DMS79 treated with DMSO at 0.1 percent for 48 hours (cell line): ENCODE measurements at places on chromosomes 2 and 18.

DNA sequence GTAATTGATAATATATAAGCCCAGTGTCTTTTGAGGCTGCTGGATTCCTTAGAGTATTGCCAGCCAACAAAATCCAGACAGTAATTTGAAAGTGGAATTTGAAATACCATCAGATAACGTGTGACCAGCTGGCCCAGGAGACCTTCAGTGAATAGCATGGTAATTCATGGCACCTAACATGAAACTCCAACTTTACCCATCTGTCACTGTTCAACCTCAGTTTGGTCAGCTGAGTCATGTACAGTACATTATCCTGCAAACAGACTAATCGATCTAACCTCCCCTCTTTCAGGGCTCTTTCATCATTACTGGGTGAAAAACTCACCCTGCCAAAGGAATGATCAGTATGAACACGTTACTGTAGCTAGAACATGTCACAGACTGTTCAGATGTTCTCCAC, 230.6 kb downstream of the DOK6 start:
- DNase-seq: no peak

DNA sequence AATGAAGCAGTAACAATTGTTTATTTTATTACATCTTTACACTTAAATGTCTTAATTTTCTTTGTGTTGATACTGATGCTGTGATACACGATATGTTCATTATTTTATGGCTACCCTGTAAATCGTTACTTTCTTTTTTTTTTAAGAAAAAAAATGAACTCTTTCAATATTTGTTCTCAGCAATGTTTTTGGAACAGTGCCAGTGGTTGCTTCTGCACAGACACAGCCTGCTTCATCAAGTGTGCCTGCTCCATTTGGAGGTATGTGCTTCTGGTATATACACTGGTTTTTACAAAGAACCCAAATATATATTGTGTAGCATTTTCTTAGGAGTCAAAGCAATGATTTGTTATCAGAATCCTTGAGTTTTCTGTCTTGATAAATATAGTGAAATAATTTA, 62.2 kb upstream of the SCYGR2 start:
- DNase-seq: peak; percentile 10

DNA sequence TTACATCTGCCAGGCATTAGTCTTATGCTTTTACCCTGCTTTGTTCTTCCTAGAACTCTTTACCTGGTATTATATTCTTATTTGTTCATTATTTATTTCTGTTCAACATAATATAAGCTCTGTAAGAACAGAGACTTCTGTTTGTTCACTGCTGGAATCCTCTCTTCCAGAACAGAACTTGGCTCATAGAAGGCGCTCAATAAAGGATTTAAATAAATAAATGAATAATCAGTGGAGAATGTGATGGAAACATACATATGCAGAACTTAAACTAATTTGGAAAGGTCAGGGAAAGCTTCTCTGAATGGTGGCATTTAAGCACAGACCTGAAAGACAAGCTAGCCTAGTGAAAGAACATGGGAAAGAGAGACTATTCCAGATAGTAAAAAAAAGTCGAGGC, 24.3 kb downstream of the NCKAP1 start:
- no peak for DNase-seq

GRCh38 chr2:9844036-9844483, 786 bp downstream of the TAF1B start:
- no peak for DNase-seq

DNA sequence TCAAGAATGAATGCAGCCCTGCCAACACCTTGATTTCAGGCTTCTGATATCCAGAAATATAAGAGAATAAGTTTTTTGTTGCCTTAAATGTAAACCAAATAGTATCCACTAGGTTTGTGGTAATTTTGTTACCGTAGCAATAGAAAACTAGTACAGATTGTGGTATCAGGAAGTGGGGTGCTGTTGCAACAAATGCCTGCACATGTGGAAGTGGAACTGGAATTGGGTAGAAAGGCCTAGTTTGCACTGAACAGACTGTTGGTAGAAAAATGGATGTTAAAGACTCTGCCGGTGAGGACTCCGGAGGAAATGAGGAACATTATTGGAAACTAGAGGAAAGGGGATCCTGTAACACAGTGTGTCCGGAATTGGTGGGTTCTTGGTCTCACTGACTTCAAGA, 145.8 kb upstream of the MGAT5 start:
- no peak for DNase-seq

- no peak for DNase-seq
Observed at GRCh38 chr2:11858883-11859282, 112.5 kb downstream of the LPIN1 start.

DNA sequence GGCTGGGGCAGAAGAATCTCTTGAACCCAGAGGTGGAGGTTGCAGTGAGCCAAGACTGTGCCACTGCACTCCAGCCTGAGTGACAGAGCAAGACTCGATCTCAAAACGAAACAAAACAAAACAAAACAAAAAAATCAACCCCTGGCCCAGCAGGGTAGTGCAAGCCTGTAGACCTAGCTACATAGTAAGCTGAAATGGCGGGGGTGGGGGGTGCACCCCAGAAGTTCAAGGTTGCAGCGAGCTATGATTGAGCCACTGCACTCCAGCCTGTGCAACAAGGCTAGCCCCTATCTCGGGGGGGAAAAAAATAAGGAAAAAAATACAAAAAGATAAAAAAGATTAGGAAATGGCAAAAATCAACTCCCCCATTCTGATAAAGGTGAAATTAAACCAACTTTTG, 6.4 kb downstream of the ATL2 start:
- DNase-seq: no peak

DNA sequence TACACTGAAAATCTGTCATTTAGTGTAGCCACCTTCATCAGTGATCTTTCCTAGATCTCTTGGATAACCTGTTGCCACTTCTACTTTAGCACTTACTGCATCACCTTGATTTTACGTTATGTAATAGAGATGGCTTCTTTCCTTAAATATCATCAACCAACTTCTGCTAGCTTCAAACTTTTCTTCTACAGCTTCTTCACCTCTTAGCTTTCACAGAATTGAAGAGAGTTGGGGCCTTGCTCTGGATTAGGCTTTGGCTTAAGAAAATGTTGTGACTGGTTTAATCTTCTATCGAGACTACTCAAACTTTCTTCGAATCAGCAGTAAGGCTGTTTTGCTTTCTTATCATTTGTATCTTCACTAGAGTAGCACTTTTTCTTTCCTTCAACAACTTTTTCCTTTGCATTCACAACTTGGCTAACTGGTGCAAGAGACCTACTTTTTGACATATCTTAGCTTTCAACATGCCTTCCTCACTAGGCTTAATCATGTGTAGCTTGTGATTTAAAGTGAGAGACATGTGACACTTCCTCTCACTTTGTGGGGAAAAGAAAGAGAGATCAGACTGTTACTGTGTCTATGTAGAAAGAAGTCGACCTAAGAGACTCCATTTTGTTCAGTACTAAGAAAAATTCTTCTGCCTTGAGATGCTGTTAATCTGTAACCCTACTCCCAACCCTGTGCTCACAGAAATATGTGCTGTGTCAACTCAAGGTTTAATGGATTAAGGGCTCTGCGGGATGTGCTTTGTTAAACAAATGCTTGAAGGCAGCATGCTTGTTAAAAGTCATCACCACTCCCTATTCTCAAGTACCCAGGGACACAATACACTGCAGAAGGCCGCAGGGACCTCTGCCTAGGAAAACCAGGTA, 99.6 kb downstream of the ATL2 start:
- no peak for DNase-seq

GRCh38 chr2:27270131-27270530, 5.1 kb upstream of the DNAJC5G start:
- no peak for DNase-seq

DNA sequence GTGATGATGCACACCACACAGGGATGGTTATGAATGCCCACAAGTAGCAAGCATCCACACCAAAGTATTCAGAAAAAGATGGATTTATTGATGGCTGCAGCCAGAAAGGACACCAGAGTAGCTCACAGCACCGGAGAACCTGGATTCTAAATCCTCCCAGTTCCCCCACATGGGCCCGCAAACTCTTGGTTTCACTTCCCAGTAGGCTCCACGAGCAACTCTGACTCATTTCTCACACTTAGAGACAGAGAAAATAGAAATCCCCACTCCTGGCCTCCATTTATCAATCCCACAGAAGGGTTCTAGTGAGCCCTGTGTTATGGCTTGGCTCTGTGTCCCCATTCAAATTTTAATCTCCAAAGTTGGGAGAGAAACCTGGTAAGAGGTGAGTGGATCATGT, 426.7 kb upstream of the MYT1L start:
- DNase-seq: no peak

GRCh38 chr2:231183851-231184250, 14.6 kb upstream of the ARMC9 start:
- no peak for DNase-seq

- DNase-seq: no peak
Observed at GRCh38 chr2:167487728-167488127, 599.4 kb downstream of the XIRP2 start.

GRCh38 chr2:80852079-80852807, 547.7 kb upstream of the LRRTM1 start:
- DNase-seq: no peak

GRCh38 chr2:233033672-233034071, 1.2 kb downstream of the NEU2 start:
- DNase-seq: no peak

- no peak for DNase-seq
Observed at GRCh38 chr2:152548111-152548875, 169.0 kb downstream of the PRPF40A start.

- no peak for DNase-seq
Observed at GRCh38 chr2:145022666-145023333, 502.9 kb upstream of the ZEB2 start.

GRCh38 chr2:136527560-136527959, 237.8 kb upstream of the THSD7B start:
- no peak for DNase-seq

DNA sequence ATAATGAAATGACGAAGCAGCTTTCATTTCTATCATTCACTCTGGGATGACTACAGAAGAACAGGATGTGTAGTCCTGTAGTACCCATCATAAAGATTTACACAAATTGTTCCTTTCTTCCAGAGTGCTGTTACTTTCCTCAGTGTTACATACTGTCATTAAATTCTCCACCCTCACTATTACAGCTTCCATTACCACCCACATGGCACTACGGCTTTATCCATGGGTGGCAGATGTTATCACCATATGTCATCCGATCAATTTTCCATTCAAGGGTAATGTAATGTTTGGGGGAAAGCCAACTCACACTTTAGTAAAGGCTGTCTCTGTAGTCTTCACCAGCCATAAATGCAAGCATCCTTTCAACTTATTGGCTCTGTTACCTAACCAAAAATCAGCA, 7.1 kb upstream of the CSRNP3 start:
- DNase-seq: no peak

DNA sequence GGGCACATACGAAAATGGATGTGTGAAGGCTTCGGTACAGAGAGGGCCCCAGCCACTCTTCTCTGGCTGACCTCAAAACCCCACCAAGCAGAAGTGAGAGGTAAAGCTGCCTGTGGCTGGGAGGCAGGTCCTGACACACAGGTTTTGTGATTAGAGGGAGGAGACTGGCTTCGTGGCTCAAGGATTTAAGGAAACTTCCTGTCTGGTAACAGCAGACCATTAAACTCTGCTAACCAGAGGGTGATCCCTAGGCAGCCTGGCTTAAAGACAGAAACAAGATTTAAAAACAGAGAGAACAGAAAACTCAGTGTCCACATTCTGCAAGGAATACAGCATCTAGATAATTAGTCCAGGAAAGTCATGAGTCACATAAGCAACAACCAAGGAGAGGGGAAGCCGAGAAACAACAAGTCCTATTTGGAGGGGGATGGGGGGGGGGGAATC, 101.9 kb downstream of the NFATC1 start:
- DNase-seq: no peak

DNA sequence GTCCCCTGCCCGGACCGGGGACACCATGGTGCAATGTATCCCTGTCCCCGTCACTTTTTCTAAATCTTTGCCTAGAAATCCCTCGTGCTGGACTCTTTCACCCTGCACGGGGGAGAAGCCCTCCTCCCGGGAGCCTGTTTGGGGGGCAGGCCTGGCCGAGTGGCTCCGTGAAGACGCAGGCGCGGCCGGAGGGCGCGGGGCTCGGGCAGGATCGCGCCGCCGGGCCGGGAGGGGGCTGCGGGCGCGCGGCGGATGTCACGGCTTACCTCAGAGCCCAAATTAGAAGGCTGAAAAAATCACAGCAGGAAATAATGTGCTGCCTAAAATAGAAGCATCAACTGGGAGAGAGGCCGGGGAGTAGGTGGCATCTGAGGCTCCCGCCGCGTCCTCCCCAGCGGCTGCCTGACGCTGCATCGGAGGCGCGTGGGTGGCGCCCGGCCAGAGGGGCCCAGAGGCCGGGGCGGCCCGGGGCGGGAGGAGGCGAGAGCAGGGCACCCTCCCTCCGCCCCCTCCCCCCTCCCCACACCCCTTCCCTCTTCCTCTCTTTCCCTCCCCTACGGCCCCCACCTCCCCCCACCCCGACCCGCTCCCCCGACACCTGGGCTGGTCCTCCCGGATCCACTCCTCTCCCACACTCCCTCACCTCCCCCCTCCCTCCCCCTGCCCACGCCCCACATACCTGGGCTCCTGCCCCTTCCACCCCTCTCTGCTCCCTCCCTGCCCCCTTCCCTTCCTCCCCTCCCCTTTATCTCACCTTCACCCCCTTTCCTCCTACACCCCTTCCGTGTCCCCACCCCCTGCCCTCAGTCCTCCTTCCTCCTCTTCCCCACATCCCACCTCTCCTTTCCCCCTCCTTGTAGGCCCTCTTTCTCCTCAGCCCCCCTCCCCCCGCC, 51.9 kb downstream of the SLC4A1AP start:
- peak; percentile 32 for DNase-seq

DNA sequence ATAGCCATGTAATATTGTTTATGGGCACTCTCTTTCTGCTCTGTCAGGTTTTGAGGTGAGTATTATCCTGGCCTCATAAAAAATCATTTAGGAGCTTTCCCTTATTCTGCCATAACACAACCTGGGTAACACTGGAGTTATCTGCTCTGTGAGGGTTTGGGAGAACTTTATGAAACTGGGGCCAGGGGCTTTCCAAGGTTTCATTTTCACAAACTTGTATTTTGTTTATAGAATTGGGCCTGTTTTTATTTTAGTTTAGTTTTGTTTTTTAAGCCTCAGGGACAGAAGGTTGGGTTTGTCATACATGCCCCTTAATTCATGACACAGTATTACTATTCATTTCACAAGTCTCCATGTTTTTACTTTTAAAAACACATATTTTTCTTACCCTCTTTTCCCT, 83.5 kb downstream of the IRS1 start:
- no peak for DNase-seq

DNA sequence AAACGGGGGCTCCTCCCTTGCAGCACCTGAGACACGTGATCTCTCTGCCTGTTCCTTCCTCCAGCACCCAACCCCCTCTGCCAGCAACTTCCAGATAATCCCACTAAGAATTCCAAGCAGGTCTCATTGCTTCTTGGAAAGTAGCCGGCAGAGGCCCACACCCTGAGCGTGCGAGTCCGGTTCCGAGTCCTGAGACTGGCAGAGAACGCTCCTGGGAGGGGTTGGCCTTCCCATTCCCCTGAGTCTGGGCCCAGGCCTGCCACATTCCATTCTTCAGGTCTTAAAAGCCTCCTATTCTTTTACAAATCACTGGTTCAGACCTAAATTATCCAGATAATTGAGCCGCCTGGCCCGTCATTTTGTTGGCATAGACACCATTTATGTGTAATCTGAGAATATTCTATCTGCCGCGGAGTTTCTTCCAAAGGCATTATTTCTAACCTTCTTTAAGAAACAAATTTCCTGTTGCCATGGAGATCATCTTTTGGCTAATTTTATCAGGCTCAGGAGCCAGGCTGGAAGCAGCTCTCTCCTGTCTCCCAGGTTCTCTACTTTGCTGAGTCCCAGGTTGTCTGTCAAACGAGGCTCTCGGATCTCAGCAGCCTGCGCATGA, 165.4 kb downstream of the MYCN start:
- no peak for DNase-seq

- peak; percentile 93 for DNase-seq
Observed at GRCh38 chr2:121804340-121804739, 48.9 kb downstream of the TSN start.
